Right hindlimb (tissue), 1 donor: ENCODE measurements at places on chromosomes 12 and 14.
A peak's percentile ranks its signal among the peaks of the same experiment; 100 is the strongest.

DNA sequence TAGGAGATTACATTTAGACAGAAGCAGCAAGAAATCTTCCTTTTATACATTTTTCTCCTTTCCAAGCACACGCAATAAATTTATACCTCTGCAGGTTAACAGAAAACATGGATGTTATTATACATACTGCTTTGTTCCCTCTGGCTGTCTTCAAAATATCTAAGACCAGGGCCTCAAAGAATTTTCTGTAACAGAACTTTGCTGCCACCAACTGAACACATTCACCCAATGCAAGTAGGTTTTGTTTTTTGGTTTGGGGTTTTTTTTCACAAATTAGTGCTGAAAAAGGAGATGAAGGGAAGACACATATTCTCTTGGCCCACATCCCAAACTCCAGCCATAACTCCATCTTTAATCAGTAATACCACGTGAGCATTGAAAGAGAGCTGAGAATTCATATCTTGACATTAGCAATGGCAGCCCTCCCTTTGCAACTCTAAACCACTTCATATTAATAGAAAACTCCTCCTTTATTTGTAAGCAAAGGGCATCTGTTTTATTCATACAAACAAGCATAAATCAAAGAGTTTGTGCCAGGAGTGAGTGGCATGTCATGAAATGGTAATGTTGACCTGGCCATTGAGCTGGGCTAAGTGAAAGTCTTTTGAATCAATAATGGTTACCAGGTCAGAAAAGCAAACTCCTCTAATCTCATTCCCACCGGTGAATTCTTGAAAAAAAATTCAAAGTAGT lies 150.8 kb upstream of the FSCB start:
- DNase-seq: peak; percentile 27

GRCh38 chr12:31867292-31867691 lies 91.9 kb upstream of the RESF1 start:
- DNase-seq: no peak

DNA sequence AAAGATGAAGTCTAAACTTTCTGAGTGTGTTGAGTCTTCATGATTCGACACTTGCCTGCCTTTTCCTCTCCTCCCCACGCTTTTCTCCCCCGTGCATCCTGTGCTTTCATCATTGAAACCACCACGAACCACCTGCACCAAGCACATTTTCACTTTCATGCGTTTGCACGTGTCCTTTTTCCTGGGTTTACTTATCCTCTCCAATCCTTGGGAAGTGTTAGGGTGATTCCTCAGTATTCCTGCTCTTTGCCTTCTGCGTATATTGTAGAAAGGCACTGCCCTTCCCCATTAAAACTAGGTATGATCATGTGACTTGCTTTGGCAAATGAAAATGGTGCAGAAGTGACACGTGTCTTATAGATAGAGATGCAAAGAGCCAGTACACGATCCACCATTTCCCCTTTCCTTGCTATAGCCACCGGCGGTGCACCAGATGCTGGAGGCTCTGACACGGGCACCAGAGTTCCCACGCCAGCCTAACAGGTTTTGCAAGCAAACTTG lies 106.6 kb downstream of the BRMS1L start:
- DNase-seq: no peak

- DNase-seq: no peak
Observed at GRCh38 chr12:124648710-124649384, 81.4 kb upstream of the NCOR2 start.

- no peak for DNase-seq
Observed at GRCh38 chr12:52813885-52814709, at the start of gene KRT4. Gene KRT4, minus strand, starts transcription at chr12:52814116. Its CDS starts 58 bp downstream, at chr12:52814058.

DNA sequence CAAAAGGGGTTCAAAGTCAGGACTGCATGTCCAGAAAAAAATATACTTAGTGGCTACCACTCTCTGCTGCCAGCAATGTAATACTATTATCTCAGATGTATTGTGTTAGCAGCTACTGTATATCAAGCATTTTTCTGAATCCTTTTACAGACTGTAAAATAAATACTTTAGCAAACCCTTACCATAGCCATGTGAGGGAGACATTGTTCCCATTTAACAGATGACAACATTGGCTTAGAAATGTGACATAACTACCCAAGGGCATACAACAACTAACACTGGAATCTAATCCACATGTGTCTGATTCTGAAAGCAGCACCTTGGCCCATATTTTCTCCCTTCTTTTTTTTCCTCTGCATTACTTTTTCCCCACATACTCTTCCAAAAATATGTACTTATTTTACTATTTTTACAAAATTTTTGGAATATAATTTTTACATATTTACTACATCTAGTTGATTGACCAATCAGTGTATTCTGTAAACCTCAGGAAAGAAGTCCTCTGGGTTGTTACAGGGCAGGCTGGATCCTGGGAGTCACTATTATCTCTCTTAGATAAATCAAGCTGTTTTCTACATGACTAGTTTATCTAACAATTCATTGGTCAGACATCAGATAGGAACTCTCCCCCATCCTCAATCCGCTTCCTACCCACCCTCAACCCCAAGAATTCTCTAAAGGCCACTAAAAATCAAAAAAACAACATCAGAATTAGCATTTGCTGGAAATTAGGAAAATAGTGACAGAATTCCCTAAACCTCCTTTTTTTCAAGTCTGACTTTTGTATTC lies 154.1 kb downstream of the BTG1 start:
- no peak for DNase-seq

DNA sequence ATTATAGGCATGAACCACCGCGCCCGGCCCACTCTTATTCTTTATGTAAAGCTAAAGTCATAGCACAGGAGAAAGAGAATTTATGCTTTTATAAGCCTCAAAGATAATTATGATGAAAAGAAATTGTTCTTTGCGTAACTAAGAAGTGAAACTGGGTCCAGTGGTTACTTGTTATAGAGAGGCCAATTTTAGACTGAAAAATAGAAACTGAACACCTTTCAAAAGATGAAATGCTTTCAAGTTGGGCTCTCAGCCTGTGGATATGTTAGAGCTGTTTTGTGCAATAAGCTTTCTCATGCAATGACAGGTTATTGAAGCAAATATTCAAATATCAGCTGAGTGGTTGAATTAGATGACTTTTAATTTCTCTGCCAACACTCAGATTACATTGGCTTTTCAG lies 7.9 kb downstream of the TMEM253 start:
- no peak for DNase-seq

- DNase-seq: no peak
Observed at GRCh38 chr12:20415641-20416040, 47.3 kb downstream of the PDE3A start.

- DNase-seq: no peak
Observed at GRCh38 chr14:68367536-68367935, 425.3 kb downstream of the ZFP36L1 start.

- no peak for DNase-seq
Observed at GRCh38 chr12:116867523-116867922, 13.7 kb downstream of the HRK start.

DNA sequence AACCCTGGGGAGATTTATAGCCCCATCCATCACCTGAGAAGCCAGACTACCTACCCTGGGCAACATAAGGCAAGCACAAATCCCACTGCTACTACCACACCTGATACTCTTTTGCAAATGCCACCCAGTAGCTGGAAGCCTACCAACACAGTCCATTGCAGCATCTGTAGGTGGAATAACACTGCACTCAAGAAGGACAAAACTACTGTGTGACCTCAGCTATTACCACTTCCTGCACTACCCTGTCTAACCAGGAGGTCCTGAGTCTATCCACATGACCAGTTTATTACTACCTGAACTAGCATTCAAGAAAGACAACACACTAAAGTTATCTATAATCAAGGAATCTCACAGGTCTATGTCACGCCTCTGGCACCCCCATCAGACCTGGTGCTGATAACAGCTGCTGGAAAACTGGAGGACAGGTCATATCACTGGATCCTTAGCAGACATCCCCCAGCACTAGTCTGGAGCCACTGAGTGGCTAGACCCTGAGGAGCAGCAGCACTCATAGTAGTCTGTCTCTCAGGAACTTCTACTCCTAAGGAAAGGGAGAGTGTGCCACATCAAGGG lies 2.9 kb upstream of the CLEC1A start:
- no peak for DNase-seq

DNA sequence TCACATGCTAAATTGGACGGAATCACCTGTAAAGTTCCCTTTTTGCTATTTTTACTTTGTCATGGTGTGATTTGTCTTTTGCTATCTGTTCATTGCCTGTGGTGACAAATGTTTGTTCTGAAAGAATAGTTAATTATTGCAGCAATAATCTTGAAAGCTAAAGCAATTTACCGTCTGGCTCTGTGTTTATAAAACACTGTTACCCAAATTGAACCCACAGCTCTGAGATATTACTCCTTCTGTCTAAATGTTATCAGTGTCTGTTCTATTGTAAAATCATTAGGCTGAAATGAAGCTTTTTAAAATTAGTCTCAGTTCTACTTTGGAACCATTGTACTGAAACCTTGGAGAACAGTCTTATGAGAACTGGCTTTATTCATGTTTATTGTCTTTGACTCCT lies 42.5 kb downstream of the TMX1 start:
- no peak for DNase-seq

- no peak for DNase-seq
Observed at GRCh38 chr12:114851981-114852380, 168.0 kb upstream of the TBX3 start.

DNA sequence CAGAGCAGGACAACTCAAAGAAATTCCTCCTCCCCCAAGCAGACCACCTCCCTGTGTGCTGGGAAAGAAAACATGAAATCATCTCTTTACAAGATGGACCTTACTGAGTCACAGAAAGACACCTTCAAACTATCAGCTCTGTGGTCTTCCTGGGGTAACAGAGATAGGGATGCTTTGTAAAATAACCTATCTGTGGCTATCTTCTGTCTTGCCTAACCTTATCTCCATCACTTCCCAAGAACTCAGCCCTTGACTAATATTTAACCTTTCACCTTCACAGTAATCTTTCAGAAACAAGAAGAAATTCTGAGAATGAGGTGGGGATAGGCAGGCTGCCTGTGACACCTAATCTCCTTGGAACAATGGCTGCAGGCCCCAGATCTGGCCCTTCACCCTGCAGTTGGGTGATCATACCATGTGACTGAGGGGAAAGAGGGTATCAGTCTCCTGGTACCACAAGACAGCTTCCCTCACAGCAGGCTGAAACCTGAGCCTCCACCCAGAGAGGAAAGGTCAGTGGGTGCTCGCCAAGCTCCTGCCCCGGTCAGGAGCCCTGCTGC lies 27.4 kb upstream of the CEBPE start:
- DNase-seq: no peak

DNA sequence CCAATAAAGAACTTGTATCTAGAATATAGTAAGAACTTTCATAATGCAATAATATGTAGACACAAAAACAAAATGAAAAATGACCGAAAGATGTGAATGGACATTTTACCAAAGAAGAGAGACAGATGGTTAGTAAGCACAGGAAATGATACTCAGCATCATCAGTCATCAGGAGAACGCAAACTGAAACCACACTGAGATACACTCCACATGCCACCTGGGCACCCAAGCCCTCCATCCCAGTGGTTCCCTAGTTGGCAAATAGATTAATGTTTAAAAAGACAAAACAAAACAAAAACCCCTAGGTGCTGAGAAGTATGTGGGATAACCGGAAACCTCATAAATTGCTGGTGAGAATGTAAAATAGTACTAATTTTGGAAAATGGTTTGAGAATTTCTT lies 26.8 kb upstream of the VPS33A start:
- DNase-seq: no peak

- DNase-seq: no peak
Observed at GRCh38 chr12:76922866-76923265, 44.0 kb upstream of the CSRP2 start.
